ENCODE measurements at places on chromosomes 2 and 18.

- DNase-seq, result no peak
These were observed 49.6 kb downstream of the KIF5C start for GRCh38 chr2:148924514-148925178.

GRCh38 chr2:180952082-180952481, 28.3 kb upstream of the UBE2E3 start:
- DNase-seq, result no peak

DNA sequence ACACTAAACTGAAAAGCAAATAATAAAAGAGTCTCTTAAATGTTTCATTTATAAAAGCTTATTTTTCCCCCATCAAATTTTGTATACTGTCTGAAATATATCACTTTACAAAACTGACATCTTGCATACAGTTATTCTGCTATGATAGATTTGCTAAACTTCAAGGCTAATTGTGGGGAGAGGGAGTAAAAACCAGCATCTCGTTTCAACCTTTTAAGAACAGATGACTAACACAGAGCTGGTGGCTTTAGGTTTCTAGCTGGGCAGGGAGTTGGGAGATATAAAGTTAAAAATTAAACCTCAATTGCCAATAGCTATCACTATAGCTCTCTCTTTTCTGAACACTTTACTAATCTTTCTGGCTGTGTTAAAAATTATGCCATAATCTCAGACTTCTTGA, 23.5 kb downstream of the C1D start:
- DNase-seq, result no peak

DNA sequence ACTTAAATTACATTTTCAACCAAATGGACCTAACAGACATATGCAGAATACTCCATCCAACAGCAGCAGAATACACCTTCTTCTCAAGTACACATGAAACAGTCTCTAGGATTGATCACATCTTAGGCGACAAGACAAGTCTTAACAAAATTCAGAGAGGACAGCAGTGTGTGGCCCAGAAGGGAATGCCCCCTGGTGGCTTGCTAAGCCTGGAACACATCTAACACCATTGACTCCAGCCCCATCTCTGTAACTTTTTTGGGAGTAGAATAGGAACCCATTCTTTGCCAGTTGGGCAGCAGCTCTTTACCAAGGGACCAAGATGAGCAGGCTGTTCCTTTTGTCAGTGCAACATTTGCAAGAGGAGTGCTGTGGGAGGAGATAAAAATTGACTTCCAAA, 249.9 kb downstream of the PLCL1 start:
- no peak for DNase-seq

DNA sequence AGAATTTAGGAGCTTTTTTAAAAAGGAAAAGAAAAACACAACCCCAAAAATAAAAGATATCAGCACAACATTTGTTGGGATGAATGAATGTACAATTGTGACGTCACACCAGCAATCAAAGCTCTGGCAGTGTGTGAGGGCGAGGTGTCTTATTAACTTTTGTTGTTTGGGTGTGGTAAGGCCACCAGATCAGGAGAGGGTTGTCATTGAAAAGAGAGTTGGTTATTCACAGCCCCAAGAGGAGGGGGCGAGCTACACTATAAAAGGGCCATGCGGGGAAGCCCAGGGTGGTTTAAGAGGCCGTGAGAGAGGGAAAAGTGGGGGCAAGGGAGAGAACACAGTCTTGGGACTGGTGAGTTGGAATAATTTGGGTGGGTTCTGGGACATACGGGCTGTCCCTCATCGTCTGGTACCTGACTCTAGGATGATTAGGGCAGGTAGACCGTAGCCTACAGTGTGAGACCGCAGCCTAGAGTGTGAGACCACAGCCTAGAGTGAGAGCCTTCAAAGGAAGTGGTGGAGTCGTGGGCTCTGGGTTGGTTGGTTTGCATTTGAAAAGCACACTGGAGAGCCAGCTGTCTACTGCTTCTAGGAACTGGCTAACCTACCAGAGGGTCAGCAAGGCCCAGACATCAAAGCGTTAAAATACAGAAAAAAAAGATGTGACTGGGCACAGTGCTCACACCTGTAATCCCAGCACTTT, 128.4 kb downstream of the INO80D start:
- DNase-seq, result no peak

DNA sequence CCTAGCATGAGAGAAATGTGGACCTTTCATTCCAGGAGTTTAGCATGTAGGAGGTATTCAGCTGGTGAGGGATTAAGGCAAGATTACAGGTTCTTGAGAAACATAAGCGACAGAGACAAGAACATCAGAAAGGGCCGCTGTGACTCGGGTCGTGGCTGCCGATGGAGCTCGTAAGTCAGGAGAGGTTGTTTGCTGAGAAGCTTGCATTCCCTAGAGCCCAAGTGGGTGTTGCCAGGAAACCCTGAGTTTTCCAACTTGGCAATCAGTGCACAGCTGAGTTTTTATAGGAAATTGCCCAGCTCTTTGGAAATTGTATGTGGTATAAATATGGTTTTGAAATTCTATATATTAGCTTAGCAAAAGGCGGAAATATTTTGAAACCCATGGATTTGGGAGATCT, 46.4 kb upstream of the CYP1B1 start:
- no peak for DNase-seq

- no peak for DNase-seq
These were observed 90.9 kb downstream of the ACVR1 start for GRCh38 chr2:157785200-157785599.

DNA sequence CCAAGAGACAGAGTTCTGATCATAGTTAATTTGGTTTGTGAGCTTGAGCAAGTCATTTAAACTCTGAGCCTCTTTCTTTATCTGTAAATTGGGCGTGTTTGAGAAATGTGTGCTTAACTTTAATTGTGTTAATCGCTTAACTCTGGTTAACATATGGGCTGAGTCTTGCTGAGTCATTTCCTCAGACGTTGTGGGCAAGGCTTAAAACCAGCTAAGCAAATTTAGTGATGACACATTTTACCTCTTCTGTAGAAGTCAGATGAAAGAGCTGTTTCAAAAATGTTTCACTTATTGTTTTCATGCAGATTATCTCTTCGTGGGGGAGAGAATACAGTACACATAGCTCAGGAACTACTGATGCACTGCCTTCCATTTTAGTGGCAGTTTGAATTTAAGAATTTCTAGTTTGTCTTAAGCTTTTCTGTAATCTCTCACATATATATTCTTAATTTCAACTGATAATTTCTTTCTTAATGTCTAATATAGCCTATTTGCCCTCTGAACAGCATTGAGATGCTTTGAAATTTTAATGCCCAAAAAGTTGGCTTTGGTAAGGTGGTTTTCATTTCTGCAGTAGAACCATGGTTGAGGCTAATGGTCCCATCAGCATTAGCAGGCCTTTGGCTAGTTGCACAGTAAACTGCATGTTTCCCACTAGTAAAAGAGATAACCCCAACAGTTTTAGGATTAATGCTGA, 34.9 kb downstream of the RAB10 start:
- no peak for DNase-seq

GRCh38 chr2:119350311-119350998, 16.2 kb downstream of the C2orf76 start:
- no peak for DNase-seq

DNA sequence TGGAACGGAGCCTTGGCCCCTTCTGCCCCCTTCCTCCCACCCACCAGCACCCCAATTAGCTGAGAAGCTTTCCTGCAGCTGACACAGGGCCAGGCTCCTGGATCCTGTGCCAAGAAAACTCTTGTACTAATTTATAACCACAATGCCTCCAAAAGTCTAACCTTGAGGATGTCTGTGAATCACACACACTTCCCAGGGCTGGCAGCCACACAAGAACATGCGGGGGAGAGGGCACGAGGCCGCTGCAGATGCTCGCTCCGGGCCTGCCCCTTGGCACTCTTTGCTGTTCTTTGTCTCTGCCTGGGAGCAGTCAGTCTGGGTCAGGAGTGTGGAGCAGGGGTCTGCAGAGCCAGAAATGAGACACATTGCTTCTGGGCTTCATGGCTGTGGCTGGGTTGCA, 62.7 kb upstream of the KIF5C start:
- DNase-seq, result no peak

DNA sequence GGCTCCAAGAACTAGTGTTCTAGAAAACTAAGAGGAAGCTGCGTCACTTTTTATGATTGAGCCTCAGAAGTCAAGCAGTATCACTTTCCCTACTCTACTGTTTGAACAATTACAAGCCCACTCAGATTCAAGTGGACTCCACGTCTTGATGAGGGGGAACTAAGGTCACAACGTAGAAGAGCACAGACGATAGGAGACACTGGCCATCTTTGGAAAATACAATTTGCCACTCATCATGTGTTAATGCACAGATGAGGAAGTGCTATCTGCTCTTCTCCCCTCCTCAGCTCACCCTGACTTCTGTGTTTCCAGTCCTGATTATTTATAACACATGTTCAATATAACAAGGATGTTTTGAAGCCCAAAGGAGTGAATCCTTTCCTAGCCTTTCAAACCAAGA, 76.1 kb upstream of the CYP1B1 start:
- DNase-seq, result no peak

- no peak for DNase-seq
These were observed 54.3 kb upstream of the AGPS start for GRCh38 chr2:177338177-177338721.

- DNase-seq, result no peak
These were observed 273.6 kb downstream of the SRBD1 start for GRCh38 chr2:45337481-45337880.

DNA sequence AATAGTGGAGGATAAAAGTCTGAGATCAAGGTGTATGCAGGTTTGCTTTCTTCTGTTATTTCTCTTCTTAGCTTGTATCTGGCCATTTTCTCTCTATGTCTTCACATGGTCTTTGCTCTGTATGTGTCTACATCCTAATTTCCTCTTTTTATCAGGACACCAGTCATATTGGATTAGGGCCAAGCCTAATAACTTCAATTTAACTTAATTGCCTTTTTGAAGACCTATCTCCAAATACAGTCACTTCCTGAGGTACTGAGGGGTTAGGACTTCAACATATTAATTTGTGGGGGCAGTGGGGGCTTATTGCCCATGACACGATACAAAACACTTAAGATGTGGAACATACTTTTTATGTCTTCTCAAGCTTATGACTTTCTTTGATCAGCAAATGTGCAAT, 632.9 kb upstream of the CELF4 start:
- no peak for DNase-seq

GRCh38 chr2:166373951-166374350, 1.8 kb downstream of the SCN9A start:
- no peak for DNase-seq

- no peak for DNase-seq
These were observed 8.1 kb downstream of the PFN4 start for GRCh38 chr2:24115057-24115456.

DNA sequence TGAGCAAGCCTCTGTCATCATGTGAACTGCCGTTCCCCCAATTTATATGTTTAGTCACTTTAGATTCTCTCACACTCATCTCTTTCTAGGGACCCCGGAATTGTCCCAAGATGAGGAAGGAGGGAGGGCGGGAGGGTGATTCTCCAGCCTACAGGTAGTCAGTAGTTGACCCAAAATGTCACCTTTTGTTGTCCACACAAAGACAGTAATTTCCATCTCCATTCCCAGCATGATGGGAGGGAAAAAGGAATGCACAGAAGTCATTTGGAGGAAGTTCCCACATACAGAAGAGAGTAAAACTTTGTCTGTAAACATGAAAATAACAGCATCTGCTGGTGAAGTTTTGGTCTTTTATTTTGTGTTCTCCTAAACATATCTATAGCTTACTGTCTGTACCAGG, 222.9 kb downstream of the KLHL29 start:
- DNase-seq, result no peak

DNA sequence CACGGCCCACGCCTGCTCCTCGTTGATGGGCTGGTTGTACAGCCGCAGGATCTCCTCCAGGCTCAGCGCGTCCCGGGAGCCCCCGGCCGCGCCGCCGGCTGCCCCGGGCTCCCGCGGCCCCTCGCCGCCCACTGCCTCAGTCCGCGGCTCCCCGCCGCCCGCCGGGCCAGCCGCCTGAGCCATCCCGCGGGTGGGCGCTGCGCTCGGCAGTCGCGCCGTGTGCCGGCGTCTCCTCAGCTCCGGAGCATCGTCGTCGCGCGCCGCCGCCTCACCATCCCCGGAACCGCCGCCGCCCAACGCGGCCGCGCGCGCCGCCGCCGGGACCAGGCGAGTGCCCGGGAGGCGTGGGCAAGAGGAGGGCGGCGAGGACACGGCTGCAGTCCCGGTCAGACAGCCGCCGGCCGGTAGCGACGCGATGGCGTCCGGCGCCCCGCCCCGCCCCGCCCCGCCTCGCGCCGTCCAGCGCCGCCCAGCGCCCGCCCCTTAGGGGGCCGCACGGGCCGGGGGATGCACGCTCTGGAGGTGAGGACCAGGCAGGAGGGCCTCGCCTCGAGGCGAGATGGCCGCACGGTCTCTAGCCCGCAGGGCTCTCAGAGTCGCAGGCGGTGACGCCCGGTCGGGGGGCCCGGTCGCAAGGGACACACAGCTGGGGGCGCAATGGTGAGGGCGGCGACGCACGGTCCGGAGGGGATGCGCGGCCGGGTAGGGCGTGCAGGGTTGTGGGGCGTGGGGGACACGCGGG, at the start of gene SPIRE1:
Gene SPIRE1, minus strand, starts transcription at position 424 of the 742 bp plus-strand sequence. Its CDS starts 241 bp downstream, at position 183.
- DNase-seq, result peak; percentile 14

DNA sequence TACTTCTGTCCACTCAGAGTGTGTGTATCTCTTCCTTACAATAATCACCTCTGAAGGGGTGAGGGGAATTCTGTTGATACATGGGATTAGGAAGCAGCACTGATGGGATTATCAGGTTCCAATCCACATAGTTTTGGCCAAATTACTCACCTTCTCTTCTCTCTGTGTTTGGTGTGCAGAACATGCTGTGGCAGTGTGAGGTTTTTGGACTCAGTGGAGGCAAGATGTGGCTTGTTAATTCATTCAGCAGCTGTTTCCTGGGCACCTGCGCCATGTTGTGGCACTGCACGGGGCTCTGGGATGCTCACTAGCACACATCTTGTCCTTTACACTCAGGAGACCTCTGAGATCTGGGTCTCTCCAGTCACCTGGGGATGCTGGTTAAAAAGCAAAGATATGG, 350.3 kb upstream of the HS6ST1 start:
- DNase-seq, result no peak

GRCh38 chr2:73301636-73302035, 8.3 kb upstream of the EGR4 start:
- DNase-seq, result no peak

- no peak for DNase-seq
These were observed 255.6 kb downstream of the PTPRM start for GRCh38 chr18:7822435-7823331.

DNA sequence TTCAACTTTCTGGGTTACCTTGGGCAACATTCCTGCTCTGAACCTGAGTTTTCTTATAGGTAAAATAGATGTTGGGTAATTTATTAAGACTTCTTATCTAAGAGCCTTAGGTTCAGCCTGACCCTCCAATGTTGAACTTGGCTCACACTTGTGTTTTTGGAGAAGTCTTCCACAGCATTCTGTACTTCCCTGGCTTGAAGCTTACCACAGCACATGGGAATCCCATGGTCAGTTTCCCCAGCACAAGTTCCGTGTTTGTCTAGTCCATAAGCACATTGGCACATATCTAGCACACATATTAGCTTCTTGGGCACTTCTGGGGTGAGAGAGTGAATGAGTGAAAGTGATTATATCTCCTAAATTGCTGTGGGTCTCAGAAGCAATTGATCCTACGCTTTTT, 782.5 kb upstream of the HS6ST1 start:
- no peak for DNase-seq

- DNase-seq, result no peak
These were observed 473.3 kb downstream of the SPAG16 start for GRCh38 chr2:213757525-213757924.

GRCh38 chr2:239273280-239274234, 127.3 kb downstream of the HDAC4 start:
- no peak for DNase-seq

- DNase-seq, result no peak
These were observed 31.3 kb upstream of the SSB start for GRCh38 chr2:169767243-169767888.

- no peak for DNase-seq
These were observed 137.6 kb upstream of the ID2 start for GRCh38 chr2:8544171-8544785.

All from activated CD8-positive, alpha-beta memory T cell treated with anti-CD3 and anti-CD28 coated beads for 48 hours (primary cell).